ENCODE measurements at places on chromosomes 1 and 21.

DNA sequence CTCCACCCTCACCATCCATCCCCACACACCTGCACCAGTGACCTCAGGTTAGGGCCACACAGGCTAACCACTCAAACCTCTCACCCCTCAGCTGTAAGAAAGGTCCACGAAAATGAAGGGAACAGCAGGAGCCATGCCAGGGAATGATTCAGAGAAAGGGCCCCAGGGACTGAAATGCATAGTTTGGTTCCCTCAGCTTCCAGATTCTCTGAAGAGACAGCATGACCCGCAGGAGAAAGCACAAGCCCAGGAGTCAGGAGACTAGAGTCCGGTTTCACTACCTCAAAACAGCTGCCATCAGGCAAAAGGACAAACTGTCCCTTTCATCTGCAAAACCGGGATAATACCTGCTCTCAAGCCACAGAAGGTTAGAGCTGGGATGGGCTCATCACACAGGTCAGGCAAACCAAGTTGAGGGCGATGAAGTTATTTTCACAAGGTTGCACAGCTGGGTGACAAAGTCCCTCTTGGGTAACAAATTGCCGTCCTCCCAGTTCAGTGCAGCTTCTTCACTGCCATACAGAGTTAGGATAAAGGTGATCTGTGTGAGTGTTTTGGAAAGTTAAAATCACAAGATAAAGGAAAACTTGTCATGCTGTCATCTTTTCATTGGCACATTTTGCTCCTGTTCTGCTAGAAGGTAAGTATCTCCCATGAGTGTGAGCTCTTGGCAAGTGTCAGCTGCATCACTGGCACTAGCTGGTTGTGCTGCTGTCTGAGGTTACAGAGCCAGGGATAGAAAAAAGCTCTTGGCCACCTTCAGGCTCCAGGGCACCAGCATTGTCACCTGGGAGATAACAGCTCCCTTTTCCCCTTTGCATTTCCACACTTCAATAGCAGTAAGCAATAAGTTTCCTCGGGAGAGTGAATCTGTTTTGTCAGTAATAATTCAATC is 120.4 kb downstream of the KCNH1 start:
- DNase-seq, result no peak

DNA sequence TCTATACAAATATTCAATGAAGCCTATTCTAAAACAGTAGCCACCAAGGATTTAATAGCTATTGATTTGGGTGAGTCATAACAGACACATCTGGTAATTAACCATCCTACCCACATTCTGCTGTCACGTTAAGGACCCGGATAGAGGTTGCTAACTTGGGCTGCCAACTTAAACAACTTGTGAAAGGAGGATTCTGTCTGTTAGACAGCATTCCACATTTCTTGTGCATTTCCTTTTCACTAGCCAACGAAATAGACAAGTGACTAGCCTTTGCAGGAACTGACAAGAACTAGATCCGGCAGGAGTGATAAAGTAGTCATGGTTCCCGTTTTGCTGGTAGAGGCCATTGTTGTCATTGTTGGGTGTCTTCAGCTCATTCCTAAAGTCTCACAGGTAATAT is 9.5 kb downstream of the DSCAM start:
- no peak for DNase-seq

DNA sequence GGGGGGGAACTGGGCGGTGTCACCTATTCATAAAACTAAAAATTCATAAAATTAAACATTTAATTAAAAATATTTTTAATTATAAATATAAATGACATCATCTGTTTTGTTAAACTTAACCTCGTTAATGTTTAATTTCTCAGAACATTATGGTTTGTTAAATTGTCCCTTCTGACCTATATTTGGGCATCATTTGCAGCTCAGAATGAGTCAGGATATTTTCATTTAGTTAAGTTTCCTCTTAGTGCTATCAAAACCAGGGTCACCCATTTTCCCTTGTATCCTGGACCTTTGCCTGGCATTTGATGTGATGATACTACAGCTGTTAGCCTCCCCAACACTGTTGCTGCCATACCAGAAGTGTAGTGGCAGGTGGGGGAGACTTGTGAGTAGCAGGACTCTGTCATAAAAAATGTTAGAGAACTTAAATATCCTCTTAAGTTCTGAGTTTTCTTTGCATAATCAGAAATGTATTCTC is 30.3 kb downstream of the TSNAX start:
- no peak for DNase-seq

GRCh38 chr1:30366911-30367310 is 356.5 kb downstream of the MATN1 start:
- DNase-seq, result no peak

GRCh38 chr1:213371847-213372619 is 321.0 kb downstream of the RPS6KC1 start:
- no peak for DNase-seq

DNA sequence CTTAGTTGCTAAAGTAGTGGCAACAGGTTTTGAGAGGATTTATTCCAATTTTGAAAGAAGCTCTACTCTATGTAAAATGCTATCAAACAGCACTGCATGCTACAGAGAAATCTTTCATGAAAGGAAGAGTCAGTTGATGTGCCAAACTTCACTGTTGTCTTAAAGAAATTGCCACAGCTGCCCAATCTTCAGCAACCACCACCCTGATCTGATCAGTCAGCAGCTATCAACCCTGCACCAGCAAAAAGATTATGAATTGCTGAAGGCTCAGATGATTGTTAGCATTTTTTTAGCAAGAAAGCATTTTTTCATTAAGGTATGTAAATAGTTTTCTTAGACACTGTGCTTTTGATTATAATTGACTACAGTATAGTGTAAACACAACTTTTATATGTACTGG is 49.6 kb downstream of the SLC9C2 start:
- no peak for DNase-seq

DNA sequence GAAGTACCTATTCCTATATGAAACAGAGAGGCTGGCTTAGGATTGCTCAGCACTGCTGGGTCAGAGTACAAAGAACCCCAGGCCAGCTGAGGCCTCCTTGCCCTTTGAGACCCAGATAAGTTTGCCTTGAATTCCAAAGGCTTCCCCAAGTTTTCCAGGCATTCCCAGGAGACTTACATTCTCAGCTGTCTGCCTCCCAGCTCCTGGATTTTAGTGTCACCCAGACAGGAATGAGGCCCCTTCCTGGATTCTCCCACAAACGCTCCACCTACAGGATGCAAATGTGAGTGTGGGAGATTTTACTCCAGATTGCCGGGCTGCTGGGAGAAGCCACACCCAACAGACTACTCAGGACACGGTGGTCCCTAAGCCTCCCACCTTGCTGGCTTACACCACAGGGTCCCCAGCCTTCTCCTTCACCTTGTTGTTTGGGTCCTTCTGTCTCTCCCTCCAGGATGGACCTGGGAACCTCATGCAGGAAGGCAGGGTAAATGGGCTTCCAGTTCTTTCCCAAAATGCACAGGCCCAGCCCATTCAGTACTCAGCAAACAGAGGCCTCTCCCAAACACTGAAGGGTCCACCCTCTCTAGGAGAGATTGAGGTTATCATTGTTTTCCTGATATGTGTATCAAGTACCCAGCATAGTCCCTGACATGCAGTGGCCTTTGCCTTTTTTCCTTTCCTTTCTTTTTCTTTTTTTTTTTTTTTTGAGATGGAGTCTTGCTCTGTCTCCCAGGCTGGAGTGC is 10.6 kb downstream of the RHBG start:
- no peak for DNase-seq

- no peak for DNase-seq
Measured at GRCh38 chr1:208279826-208280588, 35.8 kb upstream of the PLXNA2 start.

GRCh38 chr1:112544011-112544688 is 35.4 kb downstream of the WNT2B start:
- no peak for DNase-seq

DNA sequence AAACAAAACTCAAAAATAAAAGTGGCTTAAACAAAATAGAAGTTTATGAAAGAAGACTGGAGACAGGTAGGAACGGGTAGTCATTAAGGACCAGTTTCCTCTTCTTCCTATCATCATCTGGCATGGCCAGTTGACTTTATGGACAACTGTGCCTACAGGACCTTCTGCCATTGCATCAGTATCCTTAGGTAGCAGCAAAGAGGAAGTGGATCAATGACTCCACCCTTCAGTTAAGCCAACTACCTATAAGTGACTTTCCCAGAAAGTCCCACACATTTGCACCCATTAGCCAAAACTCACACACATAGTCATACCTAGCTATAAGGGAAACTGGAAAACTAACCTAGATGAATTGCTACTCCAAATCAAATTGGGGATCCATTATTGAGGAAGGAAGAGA is 51.7 kb downstream of the RASAL2 start:
- no peak for DNase-seq

DNA sequence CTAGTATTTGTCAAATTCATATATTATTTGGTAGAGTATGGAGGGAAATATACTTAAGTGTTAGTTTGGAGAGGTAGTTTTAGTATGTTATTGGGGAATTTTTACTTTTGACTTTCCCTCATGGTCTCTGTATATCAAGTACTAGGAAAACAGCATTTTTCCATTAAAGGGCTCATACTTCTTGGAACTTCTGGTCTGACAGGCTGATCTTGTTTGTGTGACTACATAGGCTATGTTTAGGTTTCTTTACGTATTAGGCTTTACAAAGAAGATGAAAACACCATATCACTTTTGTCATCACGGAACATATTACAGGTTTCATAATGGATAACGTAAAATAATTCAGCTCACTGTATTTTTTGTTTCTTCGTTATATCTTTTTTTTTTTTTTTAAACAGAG is 30.8 kb downstream of the POU2F1 start:
- DNase-seq, result no peak

GRCh38 chr1:116909512-116910378 is at the start of gene PTGFRN:
TSS of gene PTGFRN (plus strand) at chr1:116909916. CDS start at chr1:116910204, 288 bp downstream.
- no peak for DNase-seq

DNA sequence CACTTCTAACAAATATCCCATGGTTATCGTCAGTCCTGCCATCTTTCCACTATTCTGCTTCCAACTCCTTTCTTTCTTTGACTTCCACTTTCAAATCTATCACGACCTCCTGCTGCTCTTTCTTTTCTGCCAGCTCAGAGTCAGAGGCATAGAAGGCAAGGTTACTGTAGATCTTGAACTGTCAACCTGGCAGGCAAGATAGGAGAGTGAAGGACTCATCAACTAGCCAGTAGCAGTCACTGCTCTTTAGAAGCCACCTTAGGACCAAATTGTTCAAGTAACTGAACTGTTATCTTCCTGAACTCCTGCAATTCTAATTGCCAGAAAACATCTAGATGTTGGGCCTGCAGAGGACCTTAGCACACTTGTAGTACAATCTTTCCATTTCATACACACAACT is 13.1 kb upstream of the FCER1A start:
- DNase-seq, result no peak

DNA sequence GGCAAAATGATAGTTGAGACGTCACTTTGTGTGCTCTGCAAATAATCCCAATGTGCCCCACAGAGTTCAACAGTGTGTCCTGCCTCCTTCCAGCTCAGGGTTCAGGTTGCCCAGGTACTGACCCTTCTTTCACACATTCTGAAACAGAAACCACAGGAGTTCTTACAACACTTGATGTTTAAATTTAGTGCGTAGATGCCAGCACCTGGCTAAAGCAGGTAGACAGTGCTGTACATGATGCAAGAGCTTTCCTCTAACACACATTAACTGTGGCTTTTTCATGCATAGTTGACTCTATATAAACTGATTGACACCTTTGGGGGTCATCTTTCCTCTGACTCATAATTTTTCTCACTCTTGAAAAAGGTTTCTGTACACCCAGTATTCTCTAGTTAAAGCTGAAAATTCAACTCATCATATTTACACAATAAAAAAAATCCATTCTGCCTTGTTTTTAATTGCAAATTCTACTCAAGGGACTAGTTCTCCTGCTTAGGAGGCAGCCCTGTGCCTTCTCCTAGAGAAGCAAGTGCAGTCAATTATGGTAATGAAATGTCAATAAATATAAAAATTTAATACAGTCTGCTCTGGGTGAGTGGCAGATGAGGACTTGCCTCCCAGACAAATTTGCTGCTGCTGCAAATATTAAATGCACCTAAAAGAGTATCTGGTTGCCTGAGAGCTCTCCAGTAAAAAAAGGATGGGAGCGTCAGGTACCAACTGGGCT is 91.4 kb downstream of the NR5A2 start:
- DNase-seq, result no peak

GRCh38 chr1:4108758-4109627 is 208.9 kb upstream of the C1orf174 start:
- no peak for DNase-seq
